ENCODE measurements at places on chromosomes 7 and 10.

DNA sequence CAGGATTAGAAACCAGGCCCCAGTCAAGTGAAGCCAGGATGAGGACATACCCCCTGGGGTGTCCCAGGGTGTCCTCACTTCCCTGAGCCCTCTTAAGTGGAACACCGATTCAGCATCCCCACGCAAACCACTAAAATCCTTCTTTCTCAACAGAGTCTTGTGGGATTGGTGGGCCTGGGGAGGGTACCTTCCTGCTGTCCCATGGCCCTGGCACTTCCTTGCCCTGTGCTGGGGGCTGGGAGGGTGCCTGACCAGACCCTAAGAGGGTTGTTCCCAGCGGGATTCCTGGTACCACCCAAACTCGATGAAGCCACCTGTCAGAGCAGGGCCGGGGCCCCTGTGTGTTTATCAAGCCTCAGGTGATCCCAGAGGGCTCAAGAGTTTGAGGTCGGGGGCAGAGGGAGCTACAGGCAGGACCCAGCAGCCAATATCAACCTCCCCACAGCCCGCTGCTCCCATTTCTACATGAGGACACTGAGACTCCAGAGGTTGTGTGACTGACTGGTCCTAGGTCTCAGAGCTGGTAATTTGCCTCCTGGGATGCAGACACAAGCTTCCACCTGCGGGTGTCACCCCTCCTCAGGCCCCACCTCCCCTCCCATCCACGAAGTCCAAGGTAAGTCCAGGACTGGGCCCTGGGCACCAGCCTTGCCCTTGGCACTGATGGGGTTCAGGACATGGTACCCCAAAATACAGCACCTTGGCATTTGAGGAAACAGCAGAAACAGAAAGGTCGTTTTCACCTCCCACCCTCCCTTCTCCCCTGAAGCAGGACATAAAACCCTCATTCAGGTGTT, 31.4 kb downstream of the OAT start:
- no peak for DNase-seq

GRCh38 chr10:76558996-76559891, 1078.4 kb downstream of the KCNMA1 start:
- DNase-seq = no peak

- DNase-seq = no peak
Observed at GRCh38 chr7:129282865-129283264, 58.0 kb downstream of the AHCYL2 start.

DNA sequence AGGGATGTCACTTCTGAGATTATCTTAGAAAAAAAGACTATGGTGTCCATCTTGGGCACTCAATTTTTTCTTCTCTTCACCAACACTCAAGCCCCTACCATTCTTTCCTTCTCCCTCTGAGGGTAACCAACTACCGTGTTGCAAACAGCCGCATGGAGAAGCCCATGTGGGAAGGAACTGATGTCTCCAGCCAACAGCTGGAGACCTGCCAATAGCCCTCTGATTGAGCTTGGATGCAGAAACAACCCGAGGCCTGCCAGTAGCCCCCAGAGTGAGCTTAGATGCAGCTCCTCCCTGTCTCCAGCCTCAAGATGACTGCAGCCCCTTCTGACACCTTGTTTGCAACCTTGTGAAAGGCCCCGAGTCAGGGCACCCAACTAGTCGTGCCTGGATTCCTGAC, 36.4 kb upstream of the CHCHD3 start:
- no peak for DNase-seq

DNA sequence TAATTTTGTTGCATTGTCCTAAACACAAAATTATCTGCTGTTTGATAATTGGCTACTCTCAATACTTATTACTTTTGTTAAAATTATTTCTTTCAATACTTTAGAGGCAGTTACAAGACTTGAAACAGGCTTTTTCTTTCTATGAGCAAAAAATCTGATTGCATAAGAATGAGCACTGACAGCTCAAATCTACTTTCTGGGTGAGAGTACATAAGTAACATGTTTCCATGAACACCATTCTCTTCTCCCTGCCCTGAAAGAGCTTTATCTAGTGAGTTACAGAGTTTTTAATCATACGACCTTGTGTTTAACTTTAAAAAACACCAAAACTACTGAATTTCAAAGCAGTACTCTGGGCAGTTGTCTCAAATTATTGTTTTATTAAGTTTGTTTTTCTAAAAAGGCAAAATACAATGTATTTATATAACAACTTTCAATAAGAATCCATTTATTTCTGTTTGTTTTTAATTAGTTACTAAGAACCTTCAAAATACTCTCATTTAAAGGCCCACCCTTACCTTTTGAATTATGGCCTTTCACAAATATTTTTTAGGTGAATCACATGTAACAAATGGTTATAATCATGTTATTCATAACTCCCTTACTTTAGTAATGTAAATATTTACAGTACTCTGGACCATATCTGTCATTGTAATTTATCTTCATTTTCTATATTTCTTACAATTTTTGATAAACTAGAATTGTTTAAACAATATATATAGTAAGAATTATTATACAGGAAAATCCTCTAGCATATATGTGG, 23.0 kb upstream of the TFAM start:
- DNase-seq = no peak

- DNase-seq = no peak
Observed at GRCh38 chr10:100485801-100486495, 23.1 kb downstream of the WNT8B start.

GRCh38 chr7:17090751-17091150, 207.7 kb upstream of the AHR start:
- no peak for DNase-seq

DNA sequence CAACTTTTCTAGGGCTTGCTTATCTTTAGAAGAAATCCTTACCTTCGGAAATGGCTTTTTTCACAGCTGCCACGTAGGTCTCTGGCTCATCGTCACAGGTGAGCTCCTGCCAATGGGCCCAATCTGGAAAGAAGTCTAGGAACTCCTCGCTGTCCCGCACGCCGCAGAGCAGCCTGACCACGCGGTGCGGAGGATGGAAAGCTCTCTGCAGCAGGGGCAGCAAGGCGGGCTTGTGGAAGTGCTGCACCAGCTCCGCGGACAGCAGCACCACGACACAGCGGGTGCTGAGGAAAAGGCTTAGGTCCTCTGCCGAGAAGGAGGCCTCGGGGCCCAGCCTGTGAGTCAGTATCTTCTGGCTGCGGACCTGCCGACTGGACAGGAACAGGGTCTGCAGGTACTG, 10.8 kb downstream of the PIK3AP1 start:
- DNase-seq = no peak

GRCh38 chr10:131747791-131748190, 153.0 kb upstream of the PPP2R2D start:
- DNase-seq = no peak

DNA sequence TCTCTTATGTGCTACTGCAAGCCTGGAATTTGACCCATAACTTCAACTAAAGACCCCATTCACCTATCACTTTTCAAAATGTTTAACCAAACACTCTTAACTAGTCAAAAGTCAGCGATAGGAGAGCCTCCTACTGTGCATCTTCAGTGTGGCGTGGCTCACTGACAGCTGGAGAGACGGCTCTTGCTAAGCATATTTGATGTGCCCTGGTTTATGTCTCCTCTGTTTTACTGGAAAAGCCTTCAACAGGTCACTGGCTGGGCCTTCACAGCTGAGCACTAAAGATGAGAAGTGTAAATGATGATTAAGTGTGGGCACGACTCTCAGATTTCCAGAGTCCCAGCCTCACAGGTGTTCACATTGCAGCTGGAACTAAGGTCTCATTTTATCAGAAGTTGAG, 472.1 kb downstream of the SEMA3D start:
- peak; percentile 58 for DNase-seq

Data from NCI-H187 treated with DMSO at 0.1 percent for 48 hours (cell line).